ENCODE measurements at places on chromosomes 5 and 9.

DNA sequence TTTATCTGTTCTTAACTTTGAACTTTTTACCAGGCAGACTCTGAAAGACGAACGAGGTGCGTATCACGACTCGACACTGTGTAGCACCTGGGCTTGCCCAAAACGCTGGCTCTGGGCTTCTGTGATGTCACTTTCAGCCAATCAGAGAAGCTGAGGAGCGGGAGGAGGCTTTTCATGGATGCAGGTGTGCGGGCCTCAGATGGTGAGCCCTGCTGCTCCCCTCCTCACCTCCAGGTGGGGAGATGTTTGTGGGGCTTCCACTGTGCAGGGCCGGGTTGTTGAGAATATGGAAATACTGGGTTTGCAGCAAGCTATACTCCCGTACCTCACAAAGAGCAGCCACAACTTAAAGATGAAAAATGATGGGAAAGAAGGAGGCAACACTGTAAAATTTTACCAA lies 246.3 kb downstream of the IRX2 start:
- no peak for DNase-seq

DNA sequence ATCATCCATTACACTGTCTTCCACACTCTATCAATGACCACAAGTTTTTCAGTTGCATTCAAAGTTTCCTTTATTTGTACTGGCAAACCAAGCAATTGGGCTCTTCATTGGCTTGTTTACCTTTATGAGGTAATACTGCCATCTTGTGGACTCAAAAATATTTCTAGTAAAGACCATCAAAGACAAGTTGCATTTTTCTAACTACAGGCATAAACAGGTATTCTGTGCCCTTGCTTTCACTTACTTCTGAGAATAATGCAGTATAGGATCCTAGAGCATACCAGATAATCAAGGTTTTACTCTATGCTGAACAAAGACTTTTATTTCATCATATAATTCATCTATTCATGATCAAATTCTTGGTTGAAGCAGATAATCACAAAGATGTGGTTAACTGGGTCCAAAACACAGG lies 173.7 kb upstream of the POU5F2 start:
- DNase-seq: no peak

- no peak for DNase-seq
Observed at GRCh38 chr5:53601570-53601969, 41.1 kb downstream of the NDUFS4 start.

DNA sequence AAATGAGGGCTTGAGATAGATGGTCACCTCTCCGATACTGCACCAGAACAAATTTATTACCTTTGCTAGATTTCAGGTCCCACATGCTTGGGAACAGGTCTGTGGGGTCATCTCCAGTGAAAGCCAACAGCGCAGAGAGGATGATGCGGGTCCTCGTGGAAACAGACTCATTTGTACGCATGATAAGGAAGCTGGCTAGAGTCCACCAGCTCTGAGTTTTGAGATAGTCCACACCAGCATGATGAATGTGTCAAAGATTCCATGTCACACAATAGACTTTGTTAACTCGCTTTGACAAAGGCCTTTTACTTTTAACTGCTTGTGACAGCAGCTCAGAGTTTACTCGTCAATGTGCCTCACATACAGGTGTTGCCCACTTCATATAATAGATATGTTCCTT lies 105.4 kb upstream of the TBCA start:
- DNase-seq: no peak

- DNase-seq: no peak
Observed at GRCh38 chr5:39131210-39132127, 57.3 kb upstream of the RICTOR start.

Measured in stimulated activated naive CD8-positive, alpha-beta T cell treated with anti-CD3 and anti-CD28 coated beads, Interleukin-15, Interleukin-2, amounts not matched to agents 100 U/mL and 50 U/mL, for 24 hours (primary cell).